ENCODE measurements at places on chromosomes 4 and X.

GRCh38 chr4:158500054-158500453, 21.6 kb upstream of the RXFP1 start:
- DNase-seq: no peak

DNA sequence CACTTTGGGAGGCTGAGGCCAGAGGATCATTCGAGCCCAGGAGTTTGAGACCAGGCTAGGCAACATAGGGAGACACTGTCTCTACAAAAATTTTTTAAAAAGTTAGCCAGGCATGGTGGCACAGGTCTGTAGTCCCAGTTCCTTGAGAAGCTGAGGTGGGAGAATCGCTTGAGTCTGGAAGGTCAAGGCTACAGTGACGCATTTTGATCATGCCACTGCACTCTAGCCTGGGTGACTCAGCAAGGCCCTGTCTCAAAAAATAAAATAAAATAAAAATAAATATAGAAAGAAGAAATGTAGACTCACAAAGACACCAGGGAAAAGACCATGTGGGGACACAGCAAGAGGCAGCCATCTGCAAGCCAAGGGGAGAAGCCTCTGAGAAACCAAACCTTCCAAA, 42.3 kb upstream of the SLC7A3 start:
- DNase-seq: no peak

DNA sequence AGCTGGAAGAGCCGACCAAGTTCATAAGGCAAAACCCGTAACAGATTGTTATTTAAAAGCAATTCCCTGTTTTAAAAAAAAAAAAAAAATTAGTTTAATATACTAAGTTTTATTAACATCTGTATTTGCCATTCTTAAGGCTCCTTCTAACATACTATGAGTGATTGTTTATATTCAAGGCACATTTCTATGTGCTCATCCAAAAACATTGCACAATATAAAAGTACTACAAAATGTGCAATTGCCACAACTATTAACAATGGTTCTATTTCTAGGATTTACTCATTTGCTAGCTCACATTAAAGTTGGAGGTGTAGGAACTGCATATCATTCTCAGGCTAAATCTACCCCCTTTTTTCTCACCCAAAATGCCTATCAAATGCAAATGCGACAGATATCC, 46.1 kb downstream of the CNOT6L start:
- DNase-seq: no peak

DNA sequence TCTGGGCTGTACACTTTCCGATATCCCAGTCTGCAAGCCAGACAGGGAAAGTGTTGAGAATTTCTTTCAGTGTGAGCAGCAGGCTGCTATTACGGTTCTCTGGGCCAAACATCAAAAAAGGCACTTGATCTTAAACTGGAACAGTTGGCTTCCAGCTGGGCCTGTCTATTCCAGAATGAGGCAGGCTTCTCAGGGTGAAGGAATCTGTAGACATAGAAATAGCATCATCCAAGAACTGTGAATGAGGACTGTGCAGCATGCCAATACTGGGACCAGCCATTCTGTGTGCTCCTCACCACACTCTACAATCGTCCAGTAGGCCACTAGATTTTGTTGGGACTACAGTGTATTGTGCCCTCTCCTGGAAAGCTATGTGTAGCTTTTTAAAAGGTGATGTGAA, 31.1 kb downstream of the ART3 start:
- DNase-seq: no peak

GRCh38 chr4:43457866-43458265, 565.4 kb downstream of the GRXCR1 start:
- no peak for DNase-seq

- no peak for DNase-seq
Observed at GRCh38 chrX:153700376-153700945, 12.7 kb downstream of the SLC6A8 start.

GRCh38 chr4:120853161-120853935, 69.2 kb downstream of the PRDM5 start:
- DNase-seq: no peak

- DNase-seq: no peak
Observed at GRCh38 chr4:114272226-114272625, 292.8 kb upstream of the ARSJ start.

GRCh38 chr4:152665691-152666395, 14.0 kb downstream of the TMEM154 start:
- no peak for DNase-seq

GRCh38 chr4:168536448-168536847, 39.6 kb downstream of the PALLD start:
- no peak for DNase-seq

DNA sequence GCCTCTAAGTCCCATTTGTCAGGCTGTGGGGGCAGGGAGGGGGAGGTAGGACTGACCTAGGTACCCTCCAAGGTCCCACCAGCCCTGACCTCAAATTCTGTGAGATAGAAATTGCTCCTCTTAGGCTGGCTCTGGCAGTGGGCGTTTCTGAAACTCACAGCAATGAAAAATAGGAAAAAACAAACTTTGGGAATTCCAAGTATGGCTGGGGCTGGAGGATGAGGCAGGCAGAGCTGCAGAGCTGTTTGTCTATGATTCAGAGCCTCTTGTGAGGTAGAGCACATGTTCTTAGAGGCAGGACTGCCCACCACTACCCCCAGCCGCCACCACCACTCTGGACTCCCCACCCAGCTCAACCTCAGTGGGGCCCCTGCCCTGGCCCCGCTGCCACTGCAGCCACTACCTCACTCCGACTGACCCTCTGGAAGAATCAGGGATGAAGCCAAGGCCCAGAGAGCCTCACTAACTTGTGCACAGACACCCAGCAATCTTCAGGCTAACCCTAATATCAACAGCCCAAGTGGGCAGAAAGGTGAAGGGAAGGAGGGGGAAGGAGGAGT, 98.2 kb downstream of the PJA1 start:
- DNase-seq: no peak

- no peak for DNase-seq
Observed at GRCh38 chrX:55794405-55794804, 76.9 kb downstream of the RRAGB start.

DNA sequence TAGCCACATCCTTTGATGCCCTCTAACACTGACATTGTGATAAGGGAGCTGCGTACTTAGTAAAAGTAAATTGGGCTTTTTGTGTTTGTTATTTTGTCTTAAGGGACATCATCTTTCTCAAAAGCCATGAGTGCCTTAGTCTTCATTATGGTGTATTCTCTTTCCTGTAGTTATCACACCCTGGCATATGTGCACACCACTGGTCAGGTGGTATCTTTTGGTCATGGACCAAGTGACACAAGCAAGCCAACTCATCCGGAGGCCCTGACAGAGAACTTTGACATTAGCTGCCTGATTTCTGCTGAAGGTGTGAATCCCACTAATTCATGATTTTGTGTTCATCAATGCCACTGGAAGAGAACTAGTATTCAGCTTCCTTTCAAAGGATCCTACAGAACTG, 18.0 kb downstream of the HERC6 start:
- DNase-seq: no peak

DNA sequence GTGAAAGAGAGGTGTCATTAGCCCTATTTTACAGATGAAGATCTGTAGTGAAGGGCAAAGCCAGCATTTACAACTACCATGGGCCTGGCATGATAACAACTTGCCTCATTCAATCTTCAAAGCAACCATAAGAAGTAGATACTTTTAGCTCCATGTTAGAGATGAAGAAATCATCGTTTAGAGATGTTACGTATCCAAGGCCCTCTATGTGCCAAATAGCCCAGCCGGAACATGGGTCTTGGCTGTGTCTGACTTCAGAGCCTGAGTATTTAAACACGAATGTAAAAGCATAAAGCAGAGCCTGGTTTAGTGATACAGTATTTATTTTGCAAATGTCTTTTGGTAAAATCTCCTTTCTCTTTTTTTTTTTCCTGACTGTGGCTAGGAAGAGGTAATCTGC, 197.1 kb downstream of the RASL11B start:
- no peak for DNase-seq

GRCh38 chr4:24603343-24603742, 19.0 kb upstream of the DHX15 start:
- DNase-seq: no peak

DNA sequence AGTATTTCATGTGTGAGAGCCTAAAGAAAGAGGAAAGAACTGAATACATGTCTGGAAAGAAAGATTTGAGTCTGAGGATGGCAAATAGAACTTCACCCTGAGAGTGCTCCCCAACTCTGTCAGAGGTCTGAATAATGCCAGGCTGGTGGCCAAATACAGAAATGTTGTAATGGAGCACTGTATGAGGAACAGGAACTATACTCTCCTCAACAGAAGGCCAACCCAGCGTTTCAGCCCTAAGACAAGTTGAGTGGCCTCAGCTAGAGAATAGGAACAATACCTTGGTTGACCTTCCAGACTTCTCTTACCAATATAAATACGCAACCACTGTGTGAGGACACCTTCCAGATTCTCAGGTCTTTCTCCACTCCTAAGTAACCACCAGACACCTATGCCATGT, 94.5 kb upstream of the STIM2 start:
- DNase-seq: no peak

DNA sequence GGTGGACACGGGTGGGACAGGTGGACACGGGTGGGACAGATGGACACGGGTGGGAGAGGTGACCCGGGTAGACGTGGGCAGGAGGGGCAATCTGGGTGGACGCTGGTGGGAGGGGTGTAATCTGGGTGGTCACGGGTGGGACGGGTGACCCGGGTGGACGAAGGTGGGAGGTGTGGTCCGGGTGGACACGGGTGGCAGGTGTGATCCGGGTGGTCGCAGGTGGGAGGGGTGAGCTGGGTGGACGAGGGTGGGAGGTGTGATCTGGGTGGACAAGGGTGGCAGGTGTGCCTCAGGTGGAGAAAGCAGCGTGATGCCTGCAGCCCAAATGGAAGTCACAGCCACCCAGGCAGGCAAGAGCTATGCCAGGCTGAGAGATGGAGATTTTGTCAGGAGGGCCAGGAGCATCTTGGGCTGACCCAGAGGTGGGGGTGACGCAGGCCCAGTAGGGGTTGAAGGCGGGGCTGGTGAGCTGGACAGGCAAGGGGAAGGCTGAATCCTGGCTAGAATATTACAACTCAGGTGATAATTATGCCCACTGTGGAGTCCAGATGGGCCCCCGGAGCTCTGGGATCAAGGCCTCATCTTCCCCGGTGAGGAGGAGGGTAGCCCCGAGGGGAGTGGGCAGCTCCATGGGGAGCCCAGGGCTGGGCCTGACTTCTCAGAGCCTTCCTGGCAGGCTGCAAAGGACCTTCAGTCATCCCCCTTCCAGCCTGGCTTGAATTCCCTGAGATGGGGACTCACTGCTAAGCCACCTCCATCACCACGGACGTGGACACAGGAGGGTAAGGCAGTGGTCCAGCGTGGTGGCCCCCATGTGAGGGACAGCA, 100.0 kb downstream of the ADRA2C start:
- DNase-seq: no peak

DNA sequence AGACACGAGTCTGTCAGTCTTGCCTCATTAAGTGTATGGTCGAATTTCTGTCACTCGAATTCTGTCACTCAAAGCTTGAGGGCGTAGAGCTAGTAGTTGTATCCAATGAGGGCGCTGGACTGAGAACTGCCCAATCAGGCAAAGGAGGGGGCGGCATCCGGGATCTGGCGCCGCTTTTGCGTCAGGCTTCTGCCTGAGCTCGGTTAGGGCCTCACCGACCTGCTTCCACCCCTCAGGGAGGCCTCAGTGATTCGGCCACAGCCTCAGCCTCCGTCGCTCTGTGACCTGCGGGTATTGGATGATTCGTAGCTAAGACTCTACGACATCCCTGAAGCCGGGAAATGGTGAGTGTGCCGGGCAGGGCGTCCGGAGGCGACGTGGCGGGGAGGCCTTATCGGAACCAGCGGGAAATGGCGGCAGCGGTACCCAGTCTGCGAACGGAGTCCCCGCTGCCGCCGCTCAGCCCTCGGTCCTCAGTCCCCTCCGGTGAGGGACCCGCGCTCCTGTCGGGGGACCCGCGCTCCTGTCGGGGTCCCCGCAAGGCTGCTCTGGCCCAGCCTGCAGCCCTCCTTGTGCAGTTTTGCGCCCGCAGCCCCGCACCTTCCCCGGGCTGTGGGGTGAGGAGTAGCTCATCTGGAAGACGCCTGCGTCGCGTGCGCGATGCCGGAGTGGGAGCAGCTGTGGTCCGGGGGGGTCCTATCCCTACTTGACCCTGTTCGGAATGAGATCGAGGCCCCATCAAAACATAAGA, 88.3 kb downstream of the ZNF718 start:
- no peak for DNase-seq

DNA sequence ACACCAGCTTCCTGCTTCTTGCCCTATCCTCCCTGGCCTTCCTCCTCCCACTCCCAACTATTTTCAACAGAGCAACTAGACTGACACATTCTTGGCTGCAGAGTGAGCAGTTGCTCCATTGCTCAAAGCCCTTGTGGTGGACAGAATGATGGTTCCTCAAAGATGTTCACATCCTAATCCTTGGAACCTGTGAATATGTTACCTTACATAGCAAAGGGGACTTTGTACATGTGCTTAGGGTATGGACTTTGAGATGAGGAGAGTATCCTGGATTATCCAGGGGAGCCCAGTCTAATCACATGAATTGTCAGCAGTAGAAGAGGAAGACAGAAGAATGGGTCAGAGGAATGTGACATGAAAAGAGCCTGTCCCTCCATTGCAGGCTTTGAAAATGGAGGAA, 24.9 kb upstream of the HOPX start:
- DNase-seq: no peak

DNA sequence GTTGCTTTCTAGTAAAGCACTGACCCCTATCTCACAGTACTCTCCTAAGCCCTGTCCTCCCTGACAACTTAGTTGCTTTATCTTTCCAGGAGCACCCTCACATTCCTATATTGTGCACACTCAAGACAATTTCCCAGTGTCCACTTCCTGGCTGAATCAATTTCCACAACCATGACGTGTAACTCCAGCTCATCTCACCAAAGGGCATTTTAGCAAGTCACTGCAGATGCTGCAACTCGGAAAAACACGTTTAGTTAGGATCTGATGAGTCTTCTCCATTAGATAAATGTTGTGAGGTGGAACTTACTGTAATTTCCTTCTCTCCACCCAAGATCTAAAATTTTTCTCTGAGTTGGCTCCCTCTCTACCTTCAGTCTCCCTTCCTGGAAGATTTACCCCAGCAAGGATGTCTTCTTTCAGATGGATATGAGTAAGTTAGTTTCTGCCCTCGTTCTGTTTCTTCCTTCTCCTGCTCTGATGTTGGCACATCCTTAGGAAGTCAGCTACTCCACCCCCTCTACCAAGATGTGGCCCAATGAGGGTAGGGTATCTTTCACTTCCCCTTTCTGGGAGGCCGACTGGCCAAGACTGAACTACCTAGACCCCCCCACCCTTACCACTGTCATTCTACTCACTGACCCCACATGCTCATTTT, 28.8 kb upstream of the IL13RA1 start:
- DNase-seq: no peak

DNA sequence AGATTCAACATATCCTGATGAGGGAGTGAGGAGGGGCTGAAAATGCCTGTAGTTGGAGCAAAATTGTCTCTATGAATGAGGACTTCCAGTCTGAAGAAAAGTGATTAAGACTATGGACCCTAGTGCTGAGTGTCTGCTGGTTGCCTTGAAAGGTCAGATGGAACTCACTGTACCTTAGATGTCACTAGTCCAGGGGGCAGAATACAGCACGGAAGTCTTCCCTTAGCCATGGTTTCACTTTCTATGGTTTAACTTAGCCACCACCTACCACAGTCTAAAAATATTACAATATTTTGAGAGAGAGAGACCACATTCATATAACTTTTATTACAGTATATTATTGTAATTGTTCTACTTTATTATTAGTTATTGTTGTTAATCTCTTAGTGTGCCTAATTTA, 223.1 kb downstream of the FMR1NB start:
- no peak for DNase-seq

All from Jurkat, Clone E6-1 (cell line).